Omental fat pad (tissue), 4 donors: ENCODE measurements at places on chromosomes 12 and 14.
A peak's percentile ranks its signal among the peaks of the same experiment; 100 is the strongest.

DNA sequence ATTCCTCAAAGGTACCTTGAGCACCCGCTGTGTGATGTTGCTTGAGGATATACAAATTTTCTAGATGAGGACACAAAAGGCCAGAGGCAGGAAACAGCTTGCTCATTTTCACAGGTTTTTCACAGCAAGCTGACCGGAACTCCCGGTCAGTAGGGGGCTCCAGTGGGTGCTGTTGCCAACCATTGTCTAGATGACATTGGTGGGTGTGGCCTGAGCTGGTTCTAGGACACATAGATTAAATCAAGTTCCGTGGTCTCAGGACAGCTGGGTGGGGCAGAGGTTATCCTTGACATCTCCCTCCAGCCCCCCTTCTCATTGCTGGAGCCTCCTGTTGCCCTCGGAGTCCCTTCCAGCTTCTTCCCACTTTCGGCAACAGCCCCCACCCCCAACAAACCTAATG, 153.6 kb upstream of the FKBP4 start:
- DNase-seq: no peak

GRCh38 chr14:22448035-22448904, 140.8 kb downstream of the DAD1 start:
- no peak for DNase-seq

DNA sequence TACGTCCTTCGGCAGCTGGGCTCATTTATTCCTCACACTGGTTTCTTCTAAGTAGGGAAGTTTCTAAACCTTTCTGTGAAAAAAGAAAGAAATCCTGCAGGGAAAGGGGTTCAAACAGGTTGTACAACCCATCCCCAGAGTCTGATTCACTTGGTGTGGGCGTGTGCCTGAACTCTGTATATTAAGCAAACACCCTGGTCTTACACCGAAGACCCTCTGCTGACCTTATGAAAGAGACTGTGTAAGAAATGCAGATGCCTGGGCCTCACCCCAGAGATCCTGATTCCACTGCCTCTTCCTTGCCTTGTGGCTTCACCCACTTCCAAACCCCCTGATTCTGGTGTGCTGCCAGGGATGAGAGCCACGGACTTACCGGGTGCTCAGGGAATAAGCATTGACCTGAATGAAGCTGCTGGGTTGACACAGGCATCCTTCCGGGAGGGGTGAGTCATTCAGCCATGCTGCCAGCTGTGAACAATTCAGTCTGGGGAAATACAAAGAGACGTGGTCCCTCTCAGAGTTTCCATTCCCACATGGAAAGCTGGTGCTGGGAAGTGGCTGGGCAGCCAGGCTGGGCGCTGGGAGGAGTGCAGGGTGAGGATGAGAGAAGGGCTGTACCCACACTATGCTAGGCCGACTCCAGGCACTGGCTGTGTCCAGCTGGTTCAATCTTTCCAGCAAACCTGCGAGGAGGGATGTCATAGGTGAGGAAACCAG, 26.5 kb upstream of the ACTN1 start:
- peak; percentile 56 for DNase-seq

GRCh38 chr12:75891072-75891471, 140.5 kb downstream of the PHLDA1 start:
- no peak for DNase-seq

DNA sequence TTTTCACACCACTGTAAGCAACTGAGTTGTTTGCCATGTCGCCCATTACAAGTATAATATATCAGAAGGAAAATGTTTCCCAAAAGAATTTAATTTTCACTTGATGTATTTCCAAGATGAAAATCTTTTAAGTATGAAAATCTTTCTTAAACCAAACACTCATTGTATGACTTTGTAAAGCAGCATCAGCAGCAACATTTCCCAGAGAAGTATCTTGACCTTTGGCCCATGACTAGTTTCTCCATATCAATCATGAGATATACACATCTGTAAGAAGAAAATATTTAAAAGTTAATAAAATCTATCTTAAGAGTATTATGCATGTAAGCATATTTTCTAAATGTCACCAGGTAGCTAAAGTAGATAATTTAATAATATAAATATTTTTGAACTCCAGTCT, 52.8 kb downstream of the ATP2B1 start:
- DNase-seq: no peak

DNA sequence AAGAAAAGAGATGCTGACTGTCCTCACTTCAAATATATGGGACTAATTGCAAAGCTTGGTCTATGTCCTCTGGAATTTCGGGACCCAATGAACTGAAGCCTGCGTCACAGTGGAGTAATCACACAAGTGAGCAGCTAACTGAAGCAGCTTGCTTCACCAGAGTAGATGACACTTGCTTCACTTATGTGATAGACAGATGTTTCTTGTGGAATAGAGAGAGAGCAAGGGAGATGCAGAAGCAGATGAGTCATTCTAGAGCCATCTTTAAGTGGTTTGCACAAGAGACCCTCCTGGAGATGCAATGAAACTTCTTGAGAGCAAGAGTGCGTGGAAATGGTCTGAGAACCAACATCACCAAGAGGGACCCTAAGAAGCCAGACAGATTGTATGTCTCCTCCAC, 1537.1 kb upstream of the FLRT2 start:
- DNase-seq: no peak
